ENCODE measurements at places on chromosomes 1 and 21. TPM values are rescaled to one million over a fixed set of nuclear protein-coding genes. Genes with fewer than 3 reads are reported as not detected.

Gene CAPN8
- not detected for total RNA-seq

Gene OR10J1
- not detected for total RNA-seq

Gene MEGF6
- 212 TPM for total RNA-seq

Gene CDC14A
- total RNA-seq, result 5.7 TPM

GRCh38 chr1:215059947-215060346 is 22.6 kb upstream of the KCNK2 start:
- DNase-seq, result no peak
